Activated T-helper 17 cell treated with anti-CD3 and anti-CD28 coated beads, Interleukin-2, amount 50 U/mL, for 72 hours (primary cell): ENCODE measurements at places on chromosomes 11 and 22.

GRCh38 chr11:36399236-36399635 is 103.1 kb downstream of the PRR5L start:
- no peak for ATAC-seq

DNA sequence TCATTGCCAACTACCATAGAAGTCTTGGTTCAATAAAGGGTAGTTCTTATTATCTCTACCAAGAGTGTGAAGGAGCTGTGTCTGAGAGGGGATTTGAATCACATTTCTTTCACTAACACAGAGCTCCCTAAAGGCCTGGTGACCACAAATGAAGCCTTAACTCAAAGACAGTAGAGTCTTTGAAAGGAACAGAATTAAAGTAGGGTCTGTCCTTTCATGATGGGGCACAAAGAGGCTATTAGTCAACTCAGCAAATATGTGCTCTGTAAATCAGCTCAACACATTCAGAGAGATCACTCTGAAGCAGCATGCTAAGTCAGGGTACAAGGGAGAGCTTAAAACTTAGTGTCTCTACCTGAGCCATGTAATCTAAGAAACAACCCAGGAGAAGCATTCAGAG is 212.4 kb upstream of the SYN3 start:
- no peak for ATAC-seq

GRCh38 chr11:82869657-82870056 is 30.6 kb downstream of the PRCP start:
- ATAC-seq: no peak

DNA sequence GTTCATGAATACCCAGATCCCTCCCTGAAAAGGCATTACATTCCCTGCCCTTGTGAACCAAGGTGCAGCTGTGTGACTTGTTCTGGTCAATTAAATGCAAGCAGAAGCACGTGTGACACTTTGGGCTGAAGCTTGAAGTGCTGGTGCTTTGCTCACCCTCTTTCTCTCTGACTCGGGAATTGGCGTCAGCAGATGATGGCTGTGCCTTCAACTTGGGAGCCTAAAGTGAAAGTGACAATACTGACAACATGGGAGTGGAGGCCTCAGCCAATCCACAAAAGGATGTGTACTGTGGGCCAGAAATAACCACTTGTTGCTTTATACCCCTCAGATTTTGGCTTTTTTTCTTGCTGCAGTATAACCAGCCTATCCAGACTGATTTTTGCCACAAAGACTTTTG is 148.3 kb upstream of the THY1 start:
- ATAC-seq: no peak

GRCh38 chr11:96331699-96332116 is 11.3 kb downstream of the MAML2 start:
- no peak for ATAC-seq

DNA sequence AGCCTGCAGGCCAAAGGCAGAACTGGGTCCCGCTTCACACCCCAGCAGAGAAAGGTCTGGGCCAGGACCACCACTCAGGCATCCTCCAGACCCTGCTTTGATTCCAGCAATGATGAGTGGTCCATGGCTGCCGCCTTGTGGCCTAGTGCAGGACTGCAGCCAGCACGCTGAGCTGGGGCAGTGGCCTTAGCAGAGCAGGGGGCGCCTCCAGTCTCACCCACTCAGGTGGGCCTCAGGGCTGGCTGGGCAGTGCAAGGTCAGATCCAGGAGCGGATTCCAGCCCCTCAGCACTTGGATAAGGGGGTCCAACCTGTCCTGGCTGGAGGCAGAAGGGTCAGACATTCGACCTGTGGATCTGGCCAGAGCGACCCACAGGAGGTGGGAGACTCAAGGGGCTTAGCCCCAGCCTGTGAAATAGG is 9.6 kb upstream of the PDE2A start:
- peak; percentile 53 for ATAC-seq

- no peak for ATAC-seq
These were observed 32.8 kb upstream of the WNT7B start for GRCh38 chr22:46009730-46010129.

DNA sequence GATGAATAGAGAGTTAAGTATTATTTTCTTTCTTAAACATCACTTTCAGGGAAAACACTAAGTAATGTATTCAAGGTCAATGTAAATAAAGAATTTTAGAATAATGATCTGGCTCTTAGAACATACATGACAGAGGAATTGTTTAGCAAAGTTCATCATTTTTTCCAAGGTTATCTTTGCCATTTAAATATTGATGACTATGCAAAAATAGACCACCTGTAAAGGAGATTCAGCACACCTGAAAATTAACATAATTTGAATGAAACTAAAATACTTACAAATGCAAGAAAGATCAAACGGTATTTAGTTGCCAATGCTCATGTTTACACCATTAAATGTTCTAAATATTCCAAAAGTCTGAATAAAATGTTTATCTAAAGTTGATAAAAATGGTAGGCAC is 782.6 kb upstream of the CHORDC1 start:
- no peak for ATAC-seq

GRCh38 chr11:65435981-65436411 is 13.4 kb downstream of the NEAT1 start:
- ATAC-seq: peak; percentile 19

GRCh38 chr11:94751218-94751609 is 16.9 kb upstream of the AMOTL1 start:
- no peak for ATAC-seq

DNA sequence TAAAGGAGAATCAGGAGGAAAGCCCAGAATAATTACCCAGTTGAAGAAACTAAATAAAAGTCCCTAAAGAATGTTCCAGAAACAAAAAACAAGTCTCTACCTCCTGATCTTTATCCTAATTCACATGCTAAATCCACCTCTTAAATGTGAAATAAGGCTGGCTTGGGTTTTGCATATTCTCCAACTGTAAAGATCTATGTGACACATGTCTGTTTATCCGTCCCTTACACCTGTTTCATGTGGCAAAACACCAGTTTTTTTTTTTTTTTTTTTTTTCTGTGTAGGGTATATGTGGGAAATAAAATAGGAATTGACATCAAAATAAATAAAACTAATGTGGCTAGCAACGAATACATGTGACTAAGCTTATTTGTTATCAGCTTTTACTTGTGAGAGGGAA is 70.5 kb downstream of the NARS2 start:
- no peak for ATAC-seq

DNA sequence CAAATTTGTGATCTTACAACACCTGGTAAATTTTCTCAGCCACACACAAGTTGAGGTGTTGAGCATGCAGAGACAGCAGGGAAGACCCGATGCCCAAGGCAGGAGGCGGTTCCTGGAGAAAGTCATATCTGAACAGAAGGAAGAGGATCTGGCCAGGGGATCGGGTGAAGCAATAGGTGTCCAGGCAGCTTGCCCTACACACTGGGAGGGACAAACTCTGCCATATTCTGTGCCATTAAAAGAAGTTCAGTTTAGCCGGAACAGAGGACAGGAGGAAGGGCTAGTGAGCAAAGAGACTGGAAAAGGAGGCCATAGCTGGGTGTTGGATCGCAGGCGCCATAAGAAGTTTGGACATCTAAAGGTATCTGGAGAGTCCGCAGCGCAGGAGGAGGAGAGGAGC is 76.5 kb downstream of the TMPRSS5 start:
- no peak for ATAC-seq

GRCh38 chr22:38249803-38250642 is 22.8 kb downstream of the TMEM184B start:
- no peak for ATAC-seq

DNA sequence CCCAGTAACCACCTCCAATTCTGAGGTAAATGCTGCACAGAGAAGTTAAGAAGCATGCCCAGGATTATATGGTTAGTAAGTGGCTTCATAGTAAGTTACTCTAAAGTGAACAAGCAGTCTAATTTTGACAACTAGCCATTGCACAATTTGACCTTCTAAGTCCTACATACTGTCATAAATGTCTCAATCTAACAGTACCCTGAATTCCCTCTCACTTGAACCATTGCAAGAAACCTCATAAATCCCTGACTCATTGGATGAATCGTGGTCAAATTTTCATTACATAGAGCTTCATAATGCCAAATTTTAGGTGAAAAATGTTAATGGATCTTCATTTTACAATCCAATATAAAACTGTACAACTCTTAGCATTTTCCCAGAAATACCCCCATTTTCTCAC is 217.3 kb upstream of the GRIA4 start:
- no peak for ATAC-seq
